Vagina (tissue), 2 donors: ENCODE measurements at places on chromosomes 1 and 21. TPM values are rescaled to one million over a fixed set of nuclear protein-coding genes. Genes with fewer than 3 reads are reported as not detected.

DNA sequence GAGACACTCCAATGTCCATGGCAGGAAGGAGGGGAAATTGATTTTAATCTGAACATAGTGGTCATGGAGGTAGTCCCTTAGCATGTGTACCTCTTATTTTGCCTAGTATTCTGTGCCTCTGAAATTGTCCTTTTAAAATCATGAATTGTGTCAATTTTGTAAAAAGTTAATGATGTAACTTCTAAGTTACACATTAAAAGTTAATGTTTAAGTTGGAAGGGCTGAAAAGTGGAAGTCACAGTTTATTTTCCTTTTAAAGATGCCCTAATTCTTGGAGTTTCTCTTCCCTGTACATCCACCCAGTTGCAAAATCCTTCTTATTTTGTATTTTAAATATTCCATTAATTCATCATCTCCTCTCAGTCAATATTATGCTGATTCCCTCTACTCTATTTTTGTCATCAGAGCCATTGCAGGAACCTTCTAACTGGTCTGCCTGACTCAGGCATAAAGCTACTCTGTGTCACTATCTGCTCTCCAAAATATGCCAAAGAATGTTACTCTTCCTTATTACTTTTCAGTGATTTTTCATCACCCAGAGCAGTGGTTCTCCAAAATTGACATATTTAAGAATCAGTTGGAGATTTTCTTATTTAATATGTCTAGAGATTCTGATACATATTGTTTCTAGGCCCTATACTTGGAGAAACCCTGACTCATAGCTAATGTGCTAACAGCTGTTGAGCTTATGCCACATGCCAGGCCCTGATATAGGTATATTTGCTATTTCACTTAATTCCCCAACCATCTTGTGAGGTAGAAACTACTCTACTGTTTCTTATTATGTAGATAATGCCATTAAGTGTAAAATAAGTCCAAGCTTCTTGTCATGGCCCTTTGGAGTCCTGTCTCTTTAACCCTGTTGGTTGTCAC lies 5.1 kb downstream of the HOOK1 start:
- H3K27ac ChIP-seq = no peak overlapping the region
- peaks cover 8% of the 10 kb centered on the region for H3K4me1 ChIP-seq
- no peak for DNase-seq
- no peaks in the 10 kb centered on the region for H3K36me3 ChIP-seq

- no peak overlapping the region for H3K4me3 ChIP-seq
- H3K27ac ChIP-seq = no peak overlapping the region
- H3K36me3 ChIP-seq = peaks cover 4% of the 10 kb centered on the region
- no peak for DNase-seq
These were observed 8.9 kb downstream of the HYI start for GRCh38 chr1:43444836-43445235.

- H3K4me1 ChIP-seq = peaks cover 39% of the 10 kb centered on the region
- peak overlapping the region; percentile 89 for H3K27ac ChIP-seq
- H3K36me3 ChIP-seq = no peaks in the 10 kb centered on the region
- no peaks in the 10 kb centered on the region for H3K27me3 ChIP-seq
These were observed 5.8 kb upstream of the FAM167B start for GRCh38 chr1:32241001-32241763.

- no peaks in the 10 kb centered on the region for H3K27me3 ChIP-seq
- no peak for DNase-seq
These were observed 58.1 kb downstream of the NRIP1 start for GRCh38 chr21:15006594-15007230.

- no peak overlapping the region for H3K27ac ChIP-seq
- H3K36me3 ChIP-seq = no peaks in the 10 kb centered on the region
- no peaks in the 10 kb centered on the region for H3K27me3 ChIP-seq
These were observed 14.0 kb upstream of the LORICRIN start for GRCh38 chr1:153245466-153245865.

DNA sequence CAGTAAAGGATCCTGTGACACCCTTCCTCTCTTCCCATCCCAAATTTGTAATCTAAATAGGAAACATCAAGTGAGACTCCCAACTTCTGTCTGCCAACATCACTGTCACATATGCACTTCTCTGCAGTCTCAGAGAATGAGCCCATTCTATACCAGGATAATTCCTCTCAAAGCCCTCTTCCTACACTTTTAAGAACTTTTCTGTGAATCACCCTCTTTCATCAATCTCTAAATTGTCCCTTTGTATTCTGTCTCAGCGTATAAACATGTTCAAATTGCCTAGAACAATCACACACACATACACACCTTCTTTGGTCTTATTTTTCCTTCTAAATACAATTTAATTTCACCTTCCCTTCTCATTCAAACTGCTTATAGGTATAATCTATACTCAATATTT lies 111.8 kb downstream of the PTBP2 start:
- no peak for DNase-seq
- H3K4me3 ChIP-seq = no peak overlapping the region
- no peaks in the 10 kb centered on the region for H3K36me3 ChIP-seq
- peaks cover 8% of the 10 kb centered on the region for H3K4me1 ChIP-seq
- no peak overlapping the region for H3K27ac ChIP-seq
- H3K27me3 ChIP-seq = no peaks in the 10 kb centered on the region

DNA sequence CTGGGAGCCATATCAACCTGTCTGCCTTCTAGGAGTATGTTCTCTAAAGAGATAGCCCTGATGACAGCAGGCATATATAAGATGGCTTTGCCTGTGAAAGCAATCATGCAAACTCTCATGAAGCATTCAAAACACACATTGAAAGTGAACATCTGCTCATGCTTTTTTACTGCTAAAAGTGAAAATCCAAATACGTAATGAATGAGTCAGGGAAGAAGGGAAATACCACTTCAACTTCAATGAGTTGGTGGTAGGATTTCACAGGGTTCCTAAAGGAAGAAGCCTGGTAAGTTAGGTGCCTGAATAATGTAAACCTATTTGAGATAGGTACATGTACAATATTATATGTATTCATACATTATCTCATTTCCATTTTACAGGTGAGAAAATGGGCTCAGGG lies 50.5 kb upstream of the SLFNL1 start:
- H3K27me3 ChIP-seq = no peaks in the 10 kb centered on the region
- peaks cover 6% of the 10 kb centered on the region for H3K36me3 ChIP-seq
- no peak overlapping the region for H3K4me3 ChIP-seq
- H3K4me1 ChIP-seq = no peaks in the 10 kb centered on the region

GRCh38 chr1:112906150-112906698 lies 49.8 kb downstream of the SLC16A1 start:
- no peak overlapping the region for H3K27ac ChIP-seq
- no peak overlapping the region for H3K4me3 ChIP-seq
- no peaks in the 10 kb centered on the region for H3K36me3 ChIP-seq
- no peaks in the 10 kb centered on the region for H3K27me3 ChIP-seq
- no peak for DNase-seq
- peaks cover 30% of the 10 kb centered on the region for H3K4me1 ChIP-seq

DSCAM gene
- not detected for total RNA-seq

TTC34 gene
- total RNA-seq = under 0.01 TPM

CLDN17 gene
- 2.2 TPM for total RNA-seq
